Pulmonary artery endothelial cell (primary cell): ENCODE measurements at places on chromosomes 13 and 19. TPM values are rescaled to one million over a fixed set of nuclear protein-coding genes. Genes with fewer than 3 reads are reported as not detected.

The F2RL3 gene
- 0.71 and 1.4 TPM in 2 replicates for total RNA-seq

The BRSK1 gene
- total RNA-seq: 0.07 and 0.40 TPM in 2 replicates

The IRGC gene
- total RNA-seq: not detected in 2 replicates

The FREM2 gene
- total RNA-seq: under 0.01 TPM in 1 of 2 replicates, not detected in the other

The CLEC11A gene
- total RNA-seq: 4.0 and 4.3 TPM in 2 replicates

The WDR88 gene
- total RNA-seq: 0.14 TPM in 1 of 2 replicates, not detected in the other

The HIF3A gene
- total RNA-seq: 4.6 and 5.3 TPM in 2 replicates

- DNase-seq: no peak
Measured at GRCh38 chr13:102710261-102710679, 15.4 kb upstream of the METTL21C start.

DNA sequence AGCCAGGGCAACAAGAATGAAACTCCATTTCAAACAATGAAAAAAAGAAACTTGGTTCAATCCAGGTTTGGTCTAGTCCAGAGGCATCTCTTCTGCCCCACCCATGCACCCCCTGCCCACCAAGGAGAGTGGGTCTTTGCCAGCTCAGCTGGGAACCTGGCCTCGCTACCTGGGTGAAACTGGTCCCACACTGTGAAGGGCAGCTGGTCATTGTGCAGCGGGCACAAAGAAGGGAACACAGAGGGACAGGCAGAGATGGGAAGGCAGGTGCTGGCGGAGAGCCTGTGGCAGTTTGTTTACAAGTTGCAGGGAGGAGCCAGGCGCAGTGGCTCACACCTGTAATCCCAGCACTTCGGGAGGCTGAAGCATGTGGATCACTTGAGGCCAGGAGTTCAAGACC, 50.2 kb downstream of the CPAMD8 start:
- DNase-seq: no peak

DNA sequence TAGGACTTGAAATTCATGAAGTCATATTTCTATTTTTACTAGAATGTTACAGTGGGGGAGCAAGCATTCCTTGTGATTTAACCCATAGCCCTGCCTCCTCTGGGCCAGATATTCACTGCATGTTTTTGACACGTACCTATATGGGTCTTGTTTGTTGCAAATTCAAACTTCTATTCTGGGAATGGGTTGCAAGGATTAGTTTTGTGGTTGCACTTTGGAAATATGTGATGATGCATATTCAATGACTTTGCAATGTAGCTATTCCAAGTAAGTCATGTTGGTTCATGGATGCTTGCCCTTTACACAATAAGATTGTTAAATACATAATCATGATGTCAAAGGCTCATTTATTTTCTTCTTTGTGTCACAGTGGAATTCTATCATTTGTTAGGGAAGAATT, 440.8 kb downstream of the TDRD3 start:
- DNase-seq: no peak

GRCh38 chr13:26758496-26759157, 2.0 kb downstream of the GPR12 start:
- no peak for DNase-seq

DNA sequence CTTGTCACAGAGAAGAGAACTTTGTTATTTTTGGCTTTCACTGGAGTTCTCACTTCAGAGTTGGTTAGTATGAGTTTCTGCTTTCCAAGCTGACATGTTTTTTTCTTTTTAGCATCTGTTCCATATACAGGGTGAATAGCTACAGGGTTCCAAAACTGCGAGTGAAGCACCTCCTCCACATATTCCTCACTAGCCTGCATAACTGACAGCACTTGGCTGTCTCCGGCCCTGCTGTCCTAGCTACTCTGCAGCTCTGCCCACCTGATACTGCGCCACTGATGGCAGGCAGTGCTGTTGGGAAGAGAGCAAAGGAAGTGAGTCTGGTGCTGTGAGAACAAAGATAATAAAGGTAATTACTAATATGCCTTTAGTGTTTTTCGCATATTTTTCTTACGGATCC, 6.8 kb downstream of the ATP8A2 start:
- DNase-seq: no peak

DNA sequence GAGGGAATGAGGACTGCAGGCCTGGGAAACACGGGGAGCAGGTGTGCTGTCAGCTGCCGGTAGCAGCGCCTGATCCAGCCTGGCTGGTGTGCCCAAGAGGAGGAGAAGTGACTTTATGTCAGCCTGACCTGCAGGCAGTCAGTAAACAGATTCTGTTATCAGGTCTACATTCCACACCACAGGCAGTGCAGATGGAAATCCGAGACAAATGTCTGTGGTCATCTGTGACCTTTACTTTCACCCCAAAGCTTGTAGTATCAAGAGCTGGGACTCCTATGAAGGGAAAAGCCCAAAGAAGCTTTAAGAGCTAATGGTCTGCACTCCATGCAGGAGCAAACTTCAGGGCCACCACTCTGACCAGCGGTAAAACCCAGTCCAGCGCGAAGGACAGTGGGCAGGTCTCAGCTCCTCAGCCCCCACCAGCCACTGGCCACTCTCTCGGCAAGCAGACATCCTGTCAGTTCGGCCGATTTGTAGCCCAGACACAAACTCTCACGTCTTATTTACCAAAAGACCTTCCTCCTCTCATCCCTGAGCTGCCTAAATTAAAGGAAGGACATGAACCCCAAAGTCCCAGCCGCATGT, 7.7 kb downstream of the EPS15L1 start:
- no peak for DNase-seq

DNA sequence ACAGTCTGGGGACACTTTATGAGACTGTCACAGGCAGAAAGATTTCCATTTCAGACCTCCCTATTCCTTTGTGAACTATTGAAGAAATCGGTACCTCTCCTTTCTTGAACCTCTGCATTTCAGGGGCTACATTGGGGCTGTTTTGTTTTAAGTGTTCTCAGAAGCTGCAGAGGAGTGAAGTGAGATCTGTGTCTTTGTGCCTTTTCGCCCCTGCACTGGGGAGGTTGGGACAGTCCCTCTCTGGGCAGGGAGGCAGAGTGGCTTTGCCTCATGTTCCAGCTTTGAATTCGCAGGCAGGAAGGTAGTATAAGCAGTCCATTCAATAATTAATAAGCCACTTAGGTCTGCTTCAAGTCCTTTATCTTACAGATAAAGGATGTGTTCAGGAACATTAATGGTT, 9.5 kb upstream of the AMER2 start:
- no peak for DNase-seq

DNA sequence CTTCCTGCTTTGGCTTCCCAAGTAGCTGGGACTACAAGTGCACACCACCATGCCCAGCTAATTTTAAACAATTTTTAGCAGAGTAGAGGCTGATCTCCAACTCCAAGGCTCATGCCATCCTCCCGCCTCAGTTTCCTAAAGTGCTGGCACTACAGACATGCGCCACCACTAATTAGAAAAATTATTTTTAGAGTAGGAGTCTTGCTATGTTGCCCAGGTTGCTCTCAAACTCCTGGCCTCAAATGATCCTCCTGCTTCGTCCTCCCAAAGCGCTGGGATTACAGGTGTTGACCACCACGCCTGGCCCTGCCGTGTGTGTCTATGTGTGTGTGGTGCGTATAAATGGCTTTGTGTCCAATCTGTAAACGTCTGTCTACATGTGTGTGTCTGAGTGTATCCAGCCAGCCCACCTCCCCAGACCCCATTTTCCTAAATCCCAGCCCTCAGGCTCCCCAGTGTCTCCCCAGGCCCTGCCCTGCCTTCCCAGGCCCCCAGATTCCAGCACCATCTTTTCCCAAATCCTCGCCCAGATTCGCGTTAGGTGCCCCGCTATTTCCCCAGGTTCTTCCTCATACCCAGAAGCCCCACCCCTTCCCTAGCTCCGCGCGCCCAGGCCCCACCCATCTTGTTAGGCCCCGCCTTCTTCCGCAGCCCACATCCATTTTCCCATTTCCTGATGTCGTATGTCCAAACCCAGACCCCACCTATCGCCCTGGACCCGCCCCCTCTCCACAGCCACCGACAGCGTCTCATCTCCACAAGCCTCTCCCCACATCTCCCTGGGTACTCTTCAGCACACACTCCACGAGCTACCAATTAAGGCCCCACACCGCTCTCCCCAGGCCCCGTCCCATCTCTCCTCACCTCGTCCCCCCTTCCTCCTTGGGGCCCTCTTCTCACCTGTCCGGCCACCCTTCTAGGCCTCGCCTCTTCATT, 24.9 kb downstream of the SLC8A2 start:
- no peak for DNase-seq

- DNase-seq: no peak
Measured at GRCh38 chr13:95833126-95833525, 156.2 kb downstream of the DNAJC3 start.

DNA sequence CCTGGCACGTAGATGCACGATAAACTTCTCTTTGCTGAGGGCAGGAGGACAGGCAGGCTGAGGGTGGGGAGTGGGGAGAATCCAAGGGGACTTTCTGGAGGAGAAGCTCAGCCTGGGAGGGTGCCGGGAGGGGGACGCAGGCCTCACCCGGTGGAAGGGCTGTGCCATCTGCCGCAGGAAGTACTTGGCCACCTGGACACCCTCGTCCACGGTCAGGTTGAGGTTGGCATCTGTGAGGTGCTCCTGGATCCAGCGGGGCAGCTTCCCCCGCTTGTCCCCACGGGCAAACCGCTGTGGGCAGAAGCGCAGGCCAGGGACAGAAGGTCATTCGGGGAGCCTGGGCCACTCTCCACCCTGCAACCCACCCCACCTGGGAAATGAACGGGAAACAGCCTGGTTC, 11.5 kb downstream of the KLC3 start:
- no peak for DNase-seq

DNA sequence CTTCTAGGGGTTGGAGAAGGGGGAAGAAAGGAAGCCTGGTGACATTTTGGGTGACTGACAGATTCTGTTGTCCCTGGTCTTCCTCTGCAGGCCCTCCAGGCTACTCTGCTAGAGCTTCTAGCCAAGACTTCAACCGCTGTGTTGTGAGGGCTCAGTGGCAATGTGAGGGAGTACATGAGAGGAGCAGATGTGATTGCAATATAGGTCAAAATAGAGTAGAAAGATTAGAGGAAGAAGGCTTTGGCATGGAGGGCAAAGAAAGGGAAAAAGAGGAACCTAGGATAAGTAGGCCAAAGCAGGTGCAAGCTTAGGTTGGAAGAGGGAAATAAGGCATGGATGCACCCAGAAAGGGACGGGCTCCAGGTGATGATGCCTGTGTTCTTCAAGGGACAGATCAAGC, 216.9 kb downstream of the RGCC start:
- no peak for DNase-seq

DNA sequence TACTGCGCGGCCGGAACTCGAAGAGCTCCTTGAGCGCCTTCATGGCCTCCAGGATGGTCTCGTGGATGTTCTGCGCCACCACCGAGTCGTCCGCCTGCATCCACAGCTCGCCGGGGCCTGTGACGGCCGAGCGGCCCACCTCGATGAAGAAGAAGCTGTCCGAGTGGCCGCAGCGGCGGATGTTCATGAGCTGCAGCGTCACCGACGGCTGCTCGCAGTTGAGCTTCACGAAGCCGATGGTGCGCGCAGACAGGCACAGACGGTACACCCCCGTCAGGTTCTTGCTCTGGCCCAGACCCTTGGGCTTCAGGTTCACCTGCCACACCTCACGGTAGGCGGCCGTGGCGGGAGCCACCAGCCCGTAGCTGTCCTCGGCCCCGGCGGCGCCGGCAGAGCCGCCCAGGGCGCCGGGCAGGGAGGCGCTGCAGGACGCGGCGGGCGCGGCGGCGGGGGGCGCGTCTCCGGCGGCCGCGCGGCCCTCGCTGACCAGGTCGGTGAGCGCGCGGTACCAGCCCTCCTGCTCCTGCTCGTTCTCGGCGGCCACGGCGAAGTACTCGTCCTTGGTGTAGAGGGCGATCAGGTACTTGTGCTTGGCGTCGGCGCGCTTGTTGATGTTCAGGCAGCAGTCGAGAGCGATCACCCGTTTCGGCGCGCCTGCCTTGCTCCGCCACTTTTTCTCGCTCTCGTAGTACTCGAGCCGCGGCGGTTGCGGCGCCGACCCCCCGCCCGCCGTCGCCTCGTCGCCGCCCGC, 1.1 kb downstream of the IRS2 start:
- DNase-seq: no peak

- no peak for DNase-seq
Measured at GRCh38 chr13:49802426-49802825, 9.9 kb upstream of the KPNA3 start.

DNA sequence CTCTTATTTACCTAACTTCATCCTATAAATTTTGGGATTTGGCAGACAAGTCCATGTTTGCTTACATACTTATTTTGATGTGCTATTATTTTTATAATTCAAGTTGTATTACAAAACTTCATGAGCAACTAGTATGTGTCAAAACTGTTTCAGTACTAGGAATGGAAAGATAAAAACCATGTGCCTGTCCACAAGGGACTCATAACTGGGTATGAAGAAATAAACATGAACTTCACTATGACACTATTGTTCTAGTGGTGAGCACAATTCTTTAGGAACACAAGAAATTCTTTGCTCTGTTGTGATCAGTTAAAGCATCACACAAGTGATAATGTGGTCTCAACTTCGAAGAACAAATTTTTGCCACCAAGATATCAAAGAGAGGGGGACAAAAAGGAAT, 97.5 kb upstream of the FBXL3 start:
- no peak for DNase-seq

GRCh38 chr19:1474011-1474764, 4.8 kb downstream of the C19orf25 start:
- no peak for DNase-seq

GRCh38 chr19:45496349-45496953, 396 bp downstream of the RTN2 start:
- no peak for DNase-seq

DNA sequence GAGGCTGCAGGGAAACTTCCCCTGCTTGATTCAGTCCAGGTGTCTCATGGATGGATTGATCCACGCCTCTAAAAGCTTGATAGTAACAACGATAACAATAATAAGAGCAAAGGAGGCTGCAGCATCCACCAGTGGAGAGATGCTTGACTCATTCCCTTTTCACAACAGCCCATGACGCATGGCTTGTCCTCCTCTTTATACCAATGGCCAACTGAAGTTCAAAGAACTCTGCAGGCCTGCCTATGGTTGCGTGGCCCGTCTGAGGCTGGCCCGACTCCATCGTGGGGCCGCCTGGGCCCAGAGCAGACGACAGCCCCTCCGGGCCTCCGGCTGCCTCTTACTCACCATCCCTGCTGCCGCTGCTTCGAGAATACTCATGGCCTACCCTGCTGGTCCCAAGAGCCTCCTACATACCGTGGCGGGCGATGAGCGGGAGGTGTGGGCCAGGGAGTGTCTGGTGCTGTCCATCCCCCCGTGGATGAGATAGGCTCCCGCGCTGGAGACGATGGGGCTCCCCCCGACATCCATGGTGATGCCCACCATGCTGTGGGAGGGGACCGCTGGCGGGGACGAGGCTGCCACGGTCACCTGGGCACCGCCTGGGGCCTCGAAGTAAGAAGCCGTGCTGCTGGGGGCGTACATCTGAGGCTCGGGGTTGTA, 61.8 kb upstream of the RANBP3 start:
- no peak for DNase-seq
